Activated CD4-positive, alpha-beta T cell treated with anti-CD3 and anti-CD28 coated beads for 48 hours (primary cell): ENCODE measurements at places on chromosomes 16 and 17.

- DNase-seq, result no peak
These were observed 47.3 kb upstream of the RBFOX3 start for GRCh38 chr17:79657861-79658810.

DNA sequence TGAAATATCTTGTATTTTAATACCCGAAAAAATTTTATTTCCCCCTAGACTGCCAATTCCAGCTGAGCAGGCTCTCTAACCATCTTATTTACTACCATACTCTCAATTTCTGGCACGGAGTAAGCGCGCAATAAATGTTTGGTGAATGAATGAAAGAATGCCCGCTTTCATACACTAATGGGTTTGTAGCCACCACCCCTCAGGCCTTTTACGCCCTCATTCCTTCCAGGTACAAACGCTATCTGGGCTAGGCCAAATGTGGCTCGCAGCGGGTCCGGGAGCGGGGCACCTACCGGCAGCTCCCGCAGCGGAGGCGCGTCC, 536 bp upstream of the PLD2 start:
- peak; percentile 30 for DNase-seq

DNA sequence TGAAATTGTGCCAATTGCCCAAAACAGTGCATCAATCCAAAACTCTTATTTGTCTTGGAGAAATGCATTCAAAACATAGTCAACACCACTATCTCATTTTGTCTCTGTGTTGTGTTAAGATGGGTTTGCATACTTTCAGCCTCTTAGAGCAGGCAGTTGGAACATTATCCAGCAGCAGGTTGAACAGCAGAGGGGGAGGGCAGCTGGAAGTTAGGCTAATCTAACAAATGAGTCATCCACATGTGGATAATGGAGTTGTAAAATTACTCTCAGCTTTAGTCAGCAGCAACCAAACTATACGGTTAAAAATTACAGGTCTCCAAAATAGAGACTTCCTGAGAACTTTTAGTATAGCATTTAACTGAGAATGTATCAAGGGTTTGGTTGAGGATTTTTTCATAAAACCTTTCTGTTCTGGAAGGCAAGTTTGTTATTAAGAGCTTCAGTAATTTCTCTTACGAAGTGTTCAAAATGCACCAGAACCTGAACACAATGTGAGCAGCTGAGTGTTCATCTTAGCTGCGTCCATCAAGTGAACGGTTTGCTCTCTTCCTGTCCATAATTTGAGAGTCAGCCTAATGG, 46.3 kb downstream of the PRKCA start:
- peak; percentile 54 for DNase-seq

DNA sequence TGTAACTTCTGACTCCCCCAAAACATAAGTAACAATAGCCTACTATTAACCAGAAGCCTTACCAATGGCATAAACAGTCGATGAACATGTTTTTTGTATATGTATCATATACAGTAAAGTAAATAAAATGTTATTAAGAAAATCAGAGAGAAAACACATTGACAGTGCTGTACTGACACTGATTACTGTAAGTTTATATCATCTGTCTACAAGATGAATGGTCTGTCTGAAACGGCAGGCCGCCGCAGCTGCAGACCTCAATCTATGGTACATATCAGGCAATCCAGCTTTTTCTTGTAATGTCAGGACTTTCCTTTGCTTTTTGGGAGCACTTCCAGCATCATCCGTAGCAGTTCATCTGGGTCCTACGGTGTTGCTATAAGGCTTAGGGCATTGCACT, 44.2 kb upstream of the RPH3AL start:
- DNase-seq, result no peak

DNA sequence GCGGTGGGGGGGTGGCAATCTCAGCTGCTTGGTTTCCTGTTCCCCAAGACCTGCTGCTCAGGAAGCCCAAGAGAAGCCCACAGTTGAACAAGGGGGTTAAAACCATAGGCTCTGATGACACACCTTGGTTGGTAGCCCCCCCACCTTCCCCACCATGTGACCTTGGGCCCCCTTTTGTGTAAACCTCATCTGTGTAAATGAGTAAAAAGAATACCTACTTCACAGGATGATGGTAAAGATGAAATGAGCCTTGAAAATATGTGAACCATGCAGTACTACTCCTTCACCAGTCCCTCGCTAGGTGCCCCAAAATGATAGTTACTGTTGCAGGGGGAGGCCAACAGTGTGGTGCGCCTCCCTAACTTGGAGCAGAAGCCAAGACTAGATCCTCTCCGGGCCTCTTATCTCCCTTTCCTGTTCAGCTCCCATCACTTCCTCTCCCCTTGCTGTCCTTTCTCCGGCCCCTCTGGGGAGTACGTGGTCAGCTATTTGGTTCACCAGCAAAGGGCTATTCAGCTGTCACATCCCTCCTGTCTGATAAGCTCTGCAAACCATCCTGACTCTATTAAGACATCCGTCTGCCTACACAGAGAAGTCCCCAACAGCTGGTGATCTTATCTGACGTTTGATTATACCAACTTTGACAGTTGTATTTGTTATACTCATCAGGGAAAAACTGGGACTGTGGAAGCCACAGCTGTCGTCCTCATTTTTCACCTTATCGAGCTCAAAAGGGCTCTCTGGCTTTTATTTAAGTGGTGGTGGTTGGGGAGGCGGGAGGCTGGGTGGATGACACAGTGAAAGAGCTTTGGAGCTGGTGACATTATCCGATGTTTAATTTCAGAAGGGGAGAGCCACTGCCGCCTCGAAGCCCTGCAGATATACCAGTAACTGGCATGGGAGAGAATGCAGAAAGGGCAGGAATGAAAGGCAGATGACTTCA, 19.9 kb downstream of the DCAKD start:
- no peak for DNase-seq

GRCh38 chr17:45783593-45784292, 377 bp upstream of the CRHR1 start:
- peak; percentile 12 for DNase-seq

GRCh38 chr17:36599546-36600250, 1.7 kb upstream of the MRM1 start:
- DNase-seq, result no peak

- DNase-seq, result no peak
These were observed 5.6 kb upstream of the HOXB4 start for GRCh38 chr17:48583708-48584222.

DNA sequence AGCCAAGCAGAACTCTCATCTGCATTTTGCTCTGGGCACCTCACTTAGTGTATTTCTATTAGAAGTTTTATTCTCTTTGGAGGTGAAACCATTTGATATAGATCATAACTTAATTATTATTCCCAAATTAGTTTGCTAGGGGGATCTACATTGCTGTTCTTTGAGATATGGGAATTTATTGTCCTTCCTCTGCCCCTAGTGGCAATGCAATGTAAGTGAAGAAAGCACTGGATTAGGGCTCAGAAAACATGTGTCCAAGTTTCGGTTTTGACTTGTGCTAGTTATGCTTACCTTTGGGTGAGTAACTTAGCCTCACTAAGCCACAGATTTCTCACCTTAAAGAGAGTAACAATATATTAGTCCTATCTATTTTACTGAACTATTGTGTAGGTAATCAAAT, 2.9 kb downstream of the KRT39 start:
- no peak for DNase-seq

- DNase-seq, result no peak
These were observed 133.4 kb upstream of the DYNLRB2 start for GRCh38 chr16:80407265-80407987.

GRCh38 chr16:56525236-56525635, 5.4 kb upstream of the BBS2 start:
- DNase-seq, result no peak

- DNase-seq, result no peak
These were observed 23.0 kb downstream of the USP6 start for GRCh38 chr17:5138616-5139457.

- DNase-seq, result no peak
These were observed 996 bp downstream of the SLC25A10 start for GRCh38 chr17:81713004-81713555.

DNA sequence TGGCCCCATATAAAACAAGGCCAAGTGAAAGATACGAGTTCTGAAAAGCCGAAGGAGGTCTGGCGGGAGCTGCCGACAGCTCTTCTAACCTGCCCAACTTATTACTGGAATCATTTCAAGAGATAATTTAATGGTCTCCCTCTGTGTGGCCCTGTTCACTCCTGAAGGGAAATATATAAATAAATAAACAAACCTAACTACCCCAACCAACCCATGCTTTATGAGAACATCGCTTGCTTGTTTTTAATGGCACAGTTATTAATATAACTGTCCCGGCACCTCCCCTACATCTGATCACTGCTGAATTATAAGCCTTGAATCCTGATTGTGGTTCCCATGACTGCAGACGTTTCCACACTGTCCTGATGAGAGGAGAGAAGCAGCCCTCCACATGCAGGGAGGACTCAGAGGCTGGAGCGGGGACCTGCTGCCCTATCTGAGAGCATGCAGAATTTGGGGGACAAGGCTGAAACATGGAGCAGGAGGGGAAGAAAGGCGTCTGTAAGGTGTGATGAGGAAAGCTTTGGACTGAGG, 22.2 kb downstream of the CDK5RAP3 start:
- no peak for DNase-seq

GRCh38 chr16:23823475-23824384, 12.1 kb upstream of the PRKCB start:
- no peak for DNase-seq

GRCh38 chr17:46795379-46795952, 23.0 kb downstream of the WNT3 start:
- DNase-seq, result no peak

DNA sequence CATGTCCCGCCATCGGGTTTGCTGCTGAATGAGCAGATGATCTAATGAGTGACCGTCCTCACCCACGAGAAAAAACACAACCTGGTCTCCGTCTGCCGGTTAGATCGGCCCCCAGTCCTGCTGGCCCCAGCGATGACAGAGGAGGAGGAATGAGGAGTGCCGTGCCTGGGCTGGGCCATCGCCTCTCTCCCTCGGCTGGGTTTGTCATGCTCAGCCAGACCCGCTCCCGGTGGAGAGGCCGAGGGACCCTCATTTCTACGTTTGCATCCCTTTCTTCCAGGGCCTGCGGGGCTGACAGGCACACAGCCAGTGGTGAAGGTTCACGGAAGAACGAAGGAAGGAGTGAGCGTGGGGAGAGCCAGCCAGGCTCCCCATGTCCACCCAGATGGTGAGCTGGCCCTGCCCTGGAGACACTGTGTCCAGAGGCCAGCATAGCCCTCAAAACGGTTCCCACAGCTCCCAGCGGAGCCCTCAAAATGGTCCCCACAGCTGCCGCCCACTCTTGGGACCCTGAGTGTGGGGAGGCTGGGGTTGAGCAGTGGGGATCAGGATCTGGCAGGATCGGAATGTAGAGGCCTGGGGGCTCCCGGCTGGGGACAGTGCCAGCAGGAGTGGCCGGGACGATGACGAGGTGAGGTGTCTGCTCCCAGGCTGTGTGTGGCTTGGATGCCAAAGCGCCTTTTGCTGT, 23.9 kb downstream of the CBFA2T3 start:
- DNase-seq, result no peak

GRCh38 chr17:32241640-32242039, 24.0 kb upstream of the RHBDL3 start:
- no peak for DNase-seq

DNA sequence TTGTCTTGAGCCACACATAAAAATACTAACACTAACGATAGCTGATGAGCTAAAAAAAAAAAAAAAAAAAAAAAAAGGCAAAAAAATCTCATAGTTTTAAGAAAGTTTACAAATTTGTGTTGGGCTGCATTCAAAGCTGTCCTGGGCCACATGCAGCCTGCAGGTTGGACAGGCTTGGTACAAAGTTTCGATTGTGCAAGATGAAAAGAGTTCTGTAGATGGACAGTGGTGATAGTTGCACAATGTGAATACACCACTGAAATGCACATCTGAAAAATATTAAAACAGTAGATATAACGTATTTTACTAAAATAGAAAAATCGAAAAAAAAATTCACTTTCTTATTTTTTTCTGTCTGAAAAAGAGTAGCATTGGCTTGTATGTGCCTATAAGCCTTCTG, 42.9 kb downstream of the AMFR start:
- no peak for DNase-seq

GRCh38 chr16:12207939-12208338, 231.4 kb downstream of the SNX29 start:
- DNase-seq, result no peak

DNA sequence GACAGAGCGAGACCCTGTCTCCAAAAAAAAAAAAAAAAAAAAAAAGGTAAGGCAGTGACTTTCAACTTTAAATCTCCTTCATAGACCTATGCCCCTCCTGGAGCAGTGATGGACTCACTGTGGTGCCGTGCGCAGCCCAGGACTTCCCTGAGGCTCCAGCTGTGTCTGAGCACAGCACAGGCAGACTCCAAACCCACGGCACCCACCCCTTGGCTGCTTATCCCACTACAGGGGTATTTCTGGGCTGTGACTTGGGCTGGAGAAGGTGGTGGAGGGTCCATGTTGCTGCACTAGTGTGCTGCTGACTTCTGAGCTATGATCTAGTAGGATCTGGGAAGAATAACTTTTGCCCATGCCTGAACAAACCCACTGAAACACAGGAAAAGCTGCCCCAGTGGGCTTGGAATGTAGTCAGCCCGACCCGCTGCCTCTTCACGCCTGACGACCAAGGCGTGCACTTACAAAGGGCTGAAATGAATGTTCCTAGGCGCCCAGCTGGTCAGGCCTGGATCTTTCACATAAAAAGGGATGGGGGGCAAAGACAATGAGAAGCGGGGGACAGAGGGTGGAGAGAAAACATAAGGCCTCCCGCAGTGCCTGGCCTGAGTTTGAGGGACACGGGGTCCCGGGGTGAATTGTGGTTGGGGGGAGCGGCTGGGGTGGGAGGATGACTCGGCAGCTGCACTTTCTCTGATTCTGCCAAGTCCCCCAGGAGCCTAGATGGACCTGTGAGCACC, 83.0 kb downstream of the IRF8 start:
- no peak for DNase-seq

GRCh38 chr17:32834104-32834503, 42.8 kb downstream of the MYO1D start:
- DNase-seq, result no peak

DNA sequence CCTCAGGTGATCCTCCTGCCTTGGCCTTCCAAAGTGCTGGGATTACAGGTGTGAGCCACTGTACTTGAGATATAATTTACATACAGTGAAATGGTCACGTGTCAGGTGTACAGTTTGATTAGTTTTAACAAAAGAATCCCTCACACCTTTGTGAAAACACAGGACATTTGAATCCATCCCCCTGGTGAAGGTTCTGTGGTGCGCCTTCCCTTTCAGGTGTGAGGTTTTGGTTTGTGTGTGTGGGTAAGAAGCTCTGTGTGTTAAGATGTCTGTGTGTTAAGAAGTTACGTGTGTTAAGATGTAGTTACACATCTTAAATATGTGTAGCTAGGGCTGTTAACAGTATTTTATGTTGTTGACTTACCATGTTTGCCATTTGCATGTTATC, 4.4 kb downstream of the SEC14L1 start:
- no peak for DNase-seq

GRCh38 chr17:62882878-62883277, 74.8 kb upstream of the MARCHF10 start:
- no peak for DNase-seq

GRCh38 chr16:48592839-48593429, 17.0 kb downstream of the N4BP1 start:
- DNase-seq, result no peak

DNA sequence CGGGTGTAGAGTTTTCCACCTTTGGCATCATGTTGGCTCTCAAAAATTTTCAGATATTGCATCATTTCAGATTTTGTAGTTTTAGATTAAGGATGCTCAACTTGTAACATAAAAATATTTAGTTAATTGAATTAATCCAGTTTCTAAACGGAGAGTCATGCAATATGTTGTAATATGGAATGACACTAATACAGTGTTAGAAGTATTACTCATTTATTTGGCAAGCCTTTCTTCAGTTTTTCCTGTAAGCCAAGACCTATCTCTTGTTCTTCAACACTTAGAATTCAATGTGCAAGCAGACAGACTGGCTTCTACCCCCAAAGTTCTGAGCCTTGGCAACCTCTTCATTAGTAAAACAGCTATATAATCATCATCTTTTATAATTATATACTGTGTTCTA, 985.0 kb upstream of the GOT2 start:
- no peak for DNase-seq
